SW 1271 (cell line): ENCODE measurements at places on chromosomes 13 and 19.

GRCh38 chr19:3665681-3666544, 34.4 kb downstream of the PIP5K1C start:
- no peak for DNase-seq

DNA sequence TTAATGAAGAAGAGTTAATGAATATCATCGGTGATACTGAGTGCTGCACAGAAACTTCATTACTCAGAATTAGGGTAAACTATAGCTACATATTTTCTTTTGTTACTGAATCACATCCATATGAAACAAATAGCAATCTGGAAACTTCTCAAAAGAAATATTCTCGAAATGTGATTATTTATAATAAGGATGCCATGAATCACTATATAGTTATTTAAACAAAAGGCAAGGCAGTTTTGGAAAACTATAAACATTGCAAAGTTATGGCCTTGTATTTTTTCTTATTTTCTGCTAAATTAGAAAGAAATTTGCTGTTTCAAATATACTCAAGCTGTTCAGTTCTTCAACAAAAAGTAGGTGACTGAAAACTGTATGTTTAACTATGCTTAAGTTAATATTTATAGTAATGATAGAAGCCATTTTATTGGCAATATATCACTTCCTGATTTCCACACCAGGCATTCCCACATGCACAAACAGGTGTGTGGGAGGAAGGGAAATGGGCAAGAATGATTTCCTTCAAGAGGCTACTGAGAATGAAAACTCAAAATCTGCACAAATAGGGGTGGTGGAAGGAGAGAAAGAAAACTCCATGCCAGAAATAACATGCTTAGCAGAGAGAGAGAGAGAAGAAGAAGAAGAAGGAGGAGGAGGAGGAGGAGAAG, 74.5 kb upstream of the FRY start:
- DNase-seq = no peak

- no peak for DNase-seq
Measured at GRCh38 chr13:21324803-21325202, 134.3 kb downstream of the ZDHHC20 start.

GRCh38 chr19:21314676-21315075, 14.5 kb downstream of the ZNF708 start:
- no peak for DNase-seq

GRCh38 chr19:1957562-1958248, 16.7 kb downstream of the CSNK1G2 start:
- no peak for DNase-seq

GRCh38 chr19:34471906-34472700, 9.5 kb upstream of the WTIP start:
- no peak for DNase-seq

- DNase-seq = no peak
Measured at GRCh38 chr19:29528946-29529645, 3.3 kb downstream of the VSTM2B start.

DNA sequence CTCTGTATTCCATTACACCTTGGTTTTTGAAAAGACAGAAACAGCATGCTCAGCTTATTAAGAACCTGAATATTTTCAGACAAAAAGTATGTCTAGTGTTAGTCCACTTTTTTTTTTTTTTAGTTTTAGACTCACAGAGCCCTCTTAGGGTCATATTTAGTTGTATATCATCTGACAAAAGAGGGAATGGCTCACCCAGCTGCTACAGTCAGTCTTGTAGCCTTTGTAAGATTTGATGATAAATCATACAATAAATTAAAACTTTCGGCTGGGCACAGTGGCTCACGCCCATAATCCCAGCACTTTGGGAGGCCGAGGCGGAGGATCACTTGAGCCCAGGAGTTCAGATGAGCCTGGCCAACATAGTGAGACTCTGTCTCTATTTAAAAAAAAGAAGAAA, 43.7 kb upstream of the LDLR start:
- DNase-seq = no peak

- no peak for DNase-seq
Measured at GRCh38 chr13:31944262-31945160, 87.1 kb upstream of the FRY start.

GRCh38 chr19:54449701-54450069, 686 bp downstream of the LENG8 start:
- no peak for DNase-seq

DNA sequence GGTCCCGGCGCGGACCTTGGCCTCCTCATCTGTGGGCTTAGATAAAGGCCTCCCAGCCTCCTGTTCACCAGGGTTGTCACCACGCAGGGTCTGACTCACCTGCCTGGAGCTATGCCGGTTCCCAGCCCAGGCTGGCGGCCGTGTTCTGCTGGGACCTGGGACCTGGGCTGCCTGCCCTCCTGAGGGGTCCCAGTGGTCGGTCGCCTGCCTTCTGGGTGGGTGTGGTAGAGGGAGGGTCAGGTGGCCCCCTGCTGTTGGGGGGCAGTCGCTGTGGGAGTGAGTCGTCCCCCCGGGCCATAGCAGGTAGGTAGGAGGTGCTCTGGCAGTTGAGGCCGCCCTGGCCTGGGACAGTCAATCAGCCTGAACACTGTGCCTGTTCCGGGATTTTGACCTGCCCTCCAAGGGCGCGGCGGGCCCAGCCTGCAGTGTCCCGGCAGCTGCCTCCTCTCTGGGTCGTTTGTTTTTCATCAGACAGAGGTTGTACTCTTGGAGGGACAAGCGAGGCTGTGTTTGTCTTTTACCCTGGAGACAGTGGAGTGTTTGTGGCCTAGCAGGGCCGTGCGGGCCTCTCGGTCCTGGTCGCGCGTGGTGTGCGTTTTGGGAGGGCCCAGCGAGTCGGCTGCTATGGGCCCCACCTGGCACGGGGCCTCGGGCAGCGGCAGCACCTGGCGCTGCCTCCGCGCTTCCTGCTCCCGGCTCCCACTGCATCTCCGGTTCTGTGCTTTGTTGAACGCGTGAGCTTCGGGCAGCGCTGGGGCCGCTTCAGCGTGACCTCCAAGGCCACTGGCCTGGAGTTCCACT, 2.6 kb downstream of the ADAT3 start:
- no peak for DNase-seq

DNA sequence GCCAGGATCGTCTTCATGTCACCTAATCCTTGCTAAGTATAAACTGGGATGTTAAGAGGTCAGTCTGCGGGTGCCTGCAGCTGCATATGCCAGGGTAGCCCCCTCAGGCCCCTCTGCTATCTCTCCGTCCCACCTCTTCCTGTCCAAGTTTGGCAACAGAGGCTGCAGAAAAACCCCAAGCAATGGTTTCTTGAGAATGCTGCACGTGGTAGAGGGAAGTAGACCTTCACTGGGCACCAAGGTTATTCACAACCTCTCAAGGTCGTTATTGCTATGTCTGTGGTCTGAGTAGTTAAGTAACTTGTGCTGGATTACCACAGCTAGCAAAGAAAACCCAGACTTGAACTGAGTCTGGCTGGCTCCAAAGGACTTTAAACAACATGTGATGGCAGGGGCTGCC, 77.9 kb upstream of the XPO4 start:
- no peak for DNase-seq

- DNase-seq = no peak
Measured at GRCh38 chr13:113078902-113079780, 26.4 kb upstream of the F7 start.

- DNase-seq = no peak
Measured at GRCh38 chr13:21453387-21454081, 5.6 kb downstream of the ZDHHC20 start.

DNA sequence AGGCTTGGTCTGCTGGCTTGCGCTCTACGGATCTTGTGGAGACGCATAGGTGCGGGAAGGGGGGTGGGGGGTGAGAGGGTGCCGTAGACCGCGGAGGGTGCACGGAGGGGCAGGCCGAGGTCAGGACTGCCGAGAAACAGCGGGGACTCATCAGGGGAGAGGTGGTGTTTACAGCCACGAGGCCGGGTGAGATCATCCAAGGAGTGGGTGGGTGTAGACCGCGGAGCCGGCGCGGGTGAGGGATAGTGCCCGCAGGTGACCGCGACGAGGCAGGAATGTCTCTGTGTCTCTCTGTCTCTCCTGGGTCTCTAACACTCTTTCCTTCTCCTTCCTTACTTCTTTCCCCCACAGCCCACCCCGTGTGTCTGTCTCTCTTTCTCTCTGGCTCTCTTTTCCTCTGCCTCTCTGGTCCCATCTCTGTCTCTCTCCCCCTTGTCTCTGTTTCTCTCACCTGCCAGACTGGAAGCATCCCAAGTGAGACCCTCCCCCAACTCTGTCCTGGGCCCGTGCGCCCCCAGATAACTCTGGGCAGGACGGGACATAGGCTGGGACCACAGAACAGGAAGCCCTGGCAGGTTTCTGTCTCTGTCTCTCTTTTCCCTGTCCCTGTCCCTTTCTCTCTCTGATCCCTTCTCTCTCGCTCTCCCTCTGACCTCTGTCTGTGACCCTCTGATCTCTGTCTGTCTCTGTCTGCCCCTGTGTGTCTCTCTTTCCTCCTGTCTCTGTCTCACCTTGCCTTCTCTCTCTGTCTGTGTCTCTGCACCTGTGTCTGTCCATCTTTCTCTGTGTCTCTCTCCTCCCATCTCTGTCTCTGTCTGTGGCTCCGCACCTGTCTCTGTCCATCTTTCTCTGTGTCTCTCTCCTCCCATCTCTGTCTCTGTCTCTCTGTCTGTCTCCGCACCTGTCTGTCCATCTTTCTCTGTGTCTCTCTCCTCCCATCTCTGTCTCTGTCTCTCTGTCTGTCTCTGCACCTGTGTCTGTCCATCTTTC, 1.8 kb upstream of the KLK4 start:
- DNase-seq = no peak

- DNase-seq = no peak
Measured at GRCh38 chr13:46369506-46370277, 17.4 kb downstream of the RUBCNL start.

DNA sequence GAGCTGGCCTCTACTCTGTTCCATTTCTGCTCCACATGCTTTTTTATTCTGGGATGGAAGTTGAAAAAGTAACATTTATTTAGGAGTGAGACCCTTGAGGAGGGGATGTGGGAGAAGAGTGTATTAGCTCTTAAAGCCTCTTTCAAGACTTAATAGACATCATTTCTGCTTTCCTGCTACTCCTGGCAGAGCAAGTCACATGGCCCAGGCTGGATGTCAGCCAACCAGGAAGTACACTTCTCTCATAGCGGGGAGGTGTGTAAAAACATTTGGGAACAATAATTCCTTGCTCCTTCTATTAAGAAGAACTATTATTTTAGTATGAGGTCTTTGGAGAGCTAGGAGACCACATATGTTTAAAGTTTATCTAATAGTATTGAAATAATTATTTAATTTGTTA, 40.6 kb upstream of the FAM216B start:
- DNase-seq = no peak

DNA sequence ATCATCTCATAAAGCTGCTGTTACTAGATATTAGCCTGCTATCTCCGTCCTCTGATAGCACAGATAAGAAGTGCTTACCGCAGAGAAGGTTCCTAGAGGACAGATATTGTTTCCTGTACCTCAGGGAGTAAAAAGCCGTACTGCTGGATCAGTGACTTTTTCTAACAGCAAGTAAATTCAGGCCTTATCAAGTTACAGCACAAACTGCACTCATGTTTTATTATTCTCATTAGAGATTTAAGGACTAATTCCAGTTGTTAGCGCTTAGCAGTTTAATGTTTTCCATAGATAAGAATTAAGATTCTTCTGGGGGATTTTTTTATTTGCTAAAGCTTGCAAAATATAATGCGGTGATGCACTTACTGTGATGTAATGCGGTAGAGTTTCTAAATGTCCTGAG, 119.0 kb upstream of the OBI1 start:
- no peak for DNase-seq

GRCh38 chr19:48397263-48398101, 4.0 kb downstream of the GRIN2D start:
- no peak for DNase-seq

DNA sequence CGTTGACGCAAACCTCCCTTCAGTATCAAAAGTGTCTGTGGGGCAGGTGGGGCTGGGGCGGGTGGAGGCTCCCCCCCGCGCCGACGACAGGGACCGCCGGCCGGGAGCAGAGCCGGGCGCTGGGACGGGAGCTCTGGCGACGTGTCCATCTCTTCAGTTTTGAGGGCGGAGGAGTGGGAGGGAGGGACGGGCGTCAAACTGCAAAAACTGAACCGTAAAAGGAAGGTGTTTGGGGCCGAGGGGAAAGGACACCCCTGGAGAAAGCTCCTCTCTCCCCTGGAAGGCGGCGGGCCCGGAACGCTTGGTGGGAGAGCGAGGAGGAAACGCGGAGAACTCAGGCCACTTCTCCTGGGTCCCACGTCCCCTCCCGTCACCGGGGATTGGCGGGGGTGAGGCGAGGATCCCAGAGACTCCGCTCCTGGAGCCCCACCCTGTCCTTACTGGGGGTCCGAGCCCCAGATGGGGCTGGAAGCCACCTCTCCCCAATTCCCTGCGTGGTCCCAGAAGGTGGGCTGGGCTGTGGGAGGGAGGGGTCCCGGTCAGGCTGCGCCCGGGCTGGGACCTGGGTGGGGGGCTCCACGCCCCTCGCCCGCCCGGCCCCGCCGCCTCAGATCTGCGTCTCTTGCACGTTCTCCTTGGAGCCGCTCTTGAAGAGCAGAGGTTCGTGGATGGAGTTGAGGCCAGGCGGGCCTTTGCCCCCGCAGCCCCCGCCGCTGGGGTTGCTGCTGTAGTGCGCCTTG, 3.4 kb upstream of the ASPDH start:
- no peak for DNase-seq

GRCh38 chr13:49777746-49778614, 14.5 kb downstream of the KPNA3 start:
- DNase-seq = no peak

DNA sequence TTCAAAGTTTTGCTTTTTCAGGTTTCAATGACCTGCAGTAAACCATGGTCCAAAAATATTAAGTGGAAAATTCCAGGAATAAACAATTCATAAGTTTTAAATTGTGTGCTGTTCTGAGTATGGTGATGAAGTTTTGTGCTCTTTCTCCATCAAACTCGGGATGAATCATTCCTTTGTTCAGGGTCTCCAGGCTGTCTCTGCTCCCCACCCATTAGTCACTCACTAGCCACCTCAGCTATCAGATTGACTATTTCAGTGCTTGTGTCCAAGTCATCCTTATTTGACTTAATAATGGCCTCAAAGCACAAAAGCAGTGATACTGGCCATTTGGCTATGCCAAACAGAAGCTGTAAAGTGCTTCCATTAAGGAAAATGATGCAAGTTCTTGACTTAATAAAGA, 1140.4 kb downstream of the EFNB2 start:
- no peak for DNase-seq
